ENCODE measurements at places on chromosomes 6 and 20.

GRCh38 chr20:43983904-43984361 is 69.3 kb downstream of the TOX2 start:
- DNase-seq = no peak

GRCh38 chr20:42742926-42743325 is 446.8 kb downstream of the PTPRT start:
- no peak for DNase-seq

DNA sequence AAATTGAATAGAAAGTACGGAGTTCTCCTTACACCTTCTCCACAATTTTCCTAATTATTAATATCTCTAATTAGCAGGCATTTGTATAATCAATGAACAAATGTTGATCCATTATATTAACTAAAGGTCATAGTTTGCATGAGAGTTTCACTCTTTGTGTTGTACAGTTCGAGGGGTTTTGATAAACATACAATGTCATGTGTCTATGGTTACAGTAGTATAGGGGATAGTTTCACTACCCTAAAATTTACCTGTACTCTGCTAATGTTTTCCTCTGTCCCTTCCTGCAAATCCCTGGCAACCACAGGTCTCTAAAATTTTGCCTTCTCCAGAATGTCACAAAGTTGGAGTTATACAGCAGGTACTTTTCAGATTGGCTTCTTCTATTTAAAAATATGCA is 1199.8 kb upstream of the GJE1 start:
- DNase-seq = no peak

DNA sequence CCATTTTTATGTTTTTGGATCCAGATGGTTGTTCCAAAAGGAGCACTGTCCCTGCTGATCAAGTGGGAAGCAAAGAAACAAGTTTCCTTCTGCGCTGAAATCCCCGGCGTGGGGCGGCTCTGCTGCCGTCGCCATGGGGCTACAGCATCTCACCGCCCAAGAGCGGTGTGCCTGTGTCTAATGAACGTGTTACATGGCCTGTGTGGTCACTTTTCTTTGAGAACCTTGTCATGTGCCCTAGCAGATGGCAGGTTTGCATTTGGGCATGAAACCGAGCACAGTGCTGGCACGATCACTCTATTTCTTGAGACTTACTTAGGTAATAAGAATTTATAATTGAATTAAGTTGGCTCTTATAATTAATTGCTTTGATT is 51.9 kb downstream of the ZDHHC14 start:
- no peak for DNase-seq

- DNase-seq = no peak
These were observed 11.5 kb upstream of the KATNA1 start for GRCh38 chr6:149660028-149660427.

- DNase-seq = no peak
These were observed 41.4 kb downstream of the LAMP5 start for GRCh38 chr20:9555781-9556180.

DNA sequence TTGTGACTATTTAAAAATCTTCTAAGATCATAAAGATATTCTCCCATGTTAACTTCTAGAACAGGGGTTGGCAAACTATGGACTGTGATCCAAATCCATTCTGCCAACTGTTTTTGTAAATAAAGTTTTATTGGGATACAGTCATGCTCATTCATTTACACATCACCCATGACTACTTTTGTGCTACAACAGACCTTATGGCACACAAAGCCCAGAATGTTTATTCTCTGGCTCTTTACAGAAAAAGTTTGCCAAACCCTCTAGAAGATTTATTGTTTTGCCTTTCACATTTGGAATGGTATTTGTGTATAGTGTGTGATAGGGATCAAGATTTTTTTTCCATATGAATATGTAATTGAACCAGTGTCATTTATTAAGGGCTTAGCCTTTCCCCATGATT is 341.7 kb downstream of the CD83 start:
- no peak for DNase-seq

DNA sequence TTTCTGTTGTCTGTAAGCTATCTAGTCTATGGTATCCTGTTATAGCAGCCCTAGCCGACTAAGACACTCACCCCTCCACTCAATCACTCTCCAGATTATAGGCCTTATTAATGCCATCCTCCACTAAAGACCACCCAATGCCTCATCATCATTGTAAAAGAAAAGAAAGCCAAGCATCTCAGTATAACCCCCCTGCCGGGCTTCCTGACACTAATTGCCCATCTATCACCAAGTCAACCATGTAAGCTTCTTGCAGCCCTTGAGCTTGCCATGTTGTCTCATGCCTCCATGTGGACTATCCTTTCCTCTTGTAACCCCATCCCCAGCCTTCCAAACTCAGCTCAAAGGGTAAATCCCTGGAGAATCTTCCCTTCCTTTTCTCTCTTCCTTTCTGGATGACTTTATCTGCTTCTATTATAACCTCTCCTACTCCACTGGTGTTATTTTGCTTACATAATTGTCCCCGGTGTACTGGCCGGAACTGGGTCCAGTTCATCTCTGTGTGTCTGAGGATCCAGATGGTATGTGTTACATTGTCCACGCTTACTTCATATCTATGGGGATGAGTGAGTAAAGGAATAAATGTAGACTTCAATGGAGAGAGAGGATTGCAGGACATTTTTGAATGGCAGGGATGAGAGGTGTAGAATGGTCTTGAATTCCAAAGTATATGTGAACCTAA is 202.9 kb upstream of the SOX4 start:
- DNase-seq = no peak

DNA sequence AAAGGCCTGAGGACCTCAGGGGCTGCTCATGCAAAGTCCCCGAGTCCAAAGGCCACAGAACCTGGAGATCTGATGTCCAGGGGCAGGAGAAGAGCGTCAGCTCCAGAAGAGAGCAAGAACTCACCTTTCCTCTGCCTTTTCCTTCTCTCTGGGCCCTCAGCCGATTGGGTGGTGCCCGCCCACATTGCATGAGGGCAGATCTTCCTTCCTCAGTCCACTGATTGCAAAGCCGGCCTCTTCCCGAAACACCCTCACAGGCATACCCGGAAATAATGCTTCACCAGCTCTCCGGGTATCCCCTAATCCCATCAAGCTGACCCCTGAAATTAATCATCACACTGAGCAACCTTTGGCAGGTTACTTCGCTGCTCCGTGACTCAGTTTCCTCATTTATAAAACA is 33.4 kb downstream of the SPDEF start:
- no peak for DNase-seq

DNA sequence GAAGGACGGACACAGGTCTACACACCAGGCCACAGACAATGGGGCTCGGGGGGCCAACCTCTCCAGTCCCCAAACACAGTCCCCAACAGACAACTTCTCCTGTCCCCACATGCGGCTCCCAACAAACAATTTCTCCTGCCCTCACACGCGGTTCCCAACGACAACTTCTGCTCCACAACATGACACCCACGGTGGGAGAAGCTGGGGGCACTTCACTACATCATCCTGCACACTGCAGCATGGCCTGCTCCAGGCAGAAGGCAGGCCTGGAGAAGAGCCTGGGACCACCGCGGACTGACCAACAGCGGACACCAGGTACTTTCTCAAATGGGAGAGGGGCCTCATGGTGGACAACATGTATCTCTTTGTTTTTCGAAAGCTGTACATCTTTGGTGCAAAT is 6.7 kb downstream of the TAF4 start:
- DNase-seq = no peak

DNA sequence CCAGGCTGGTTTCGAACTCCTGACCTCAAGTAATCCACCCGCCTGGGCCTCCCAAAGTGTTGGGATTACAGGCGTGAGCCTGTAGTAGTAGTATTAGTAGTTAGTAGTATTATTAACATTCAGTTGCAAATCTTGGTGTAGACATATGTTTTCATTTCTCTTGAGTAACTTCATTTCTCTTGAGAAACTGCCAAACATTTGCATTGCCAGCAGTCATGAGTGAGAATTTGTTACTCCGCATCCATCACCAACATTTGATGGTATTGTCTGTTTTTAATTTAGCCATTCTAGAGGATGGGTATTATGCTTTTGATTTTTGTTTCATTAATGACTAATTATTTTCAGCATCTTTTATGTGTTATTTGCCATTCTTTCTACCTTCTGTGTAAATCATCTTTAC is 1.5 kb upstream of the ERVFRD-1 start:
- no peak for DNase-seq

GRCh38 chr6:90537723-90538258 is 49.1 kb downstream of the MAP3K7 start:
- no peak for DNase-seq

- DNase-seq = no peak
These were observed 19.5 kb downstream of the SF3B5 start for GRCh38 chr6:144075875-144076274.

GRCh38 chr6:70113171-70113570 is 189.7 kb downstream of the COL9A1 start:
- no peak for DNase-seq

DNA sequence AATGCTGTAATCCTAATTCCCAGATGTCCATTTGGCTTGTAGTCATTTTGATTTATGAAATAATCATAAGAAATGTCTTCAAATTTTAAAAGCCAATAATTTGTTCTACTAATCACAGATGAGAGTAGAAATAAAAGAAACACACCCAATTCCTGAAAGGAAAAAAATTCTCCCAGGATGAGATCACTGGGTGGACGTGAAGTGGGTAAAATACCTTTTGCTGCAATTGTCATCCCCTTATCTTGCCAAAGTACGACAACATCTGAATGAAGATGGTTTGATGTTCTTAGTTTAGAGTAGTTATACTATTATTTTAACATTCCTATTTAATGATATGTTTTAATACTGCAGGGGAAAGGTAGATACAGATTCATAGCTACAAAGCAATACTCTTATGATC is 33.7 kb downstream of the MTHFD1L start:
- DNase-seq = no peak

DNA sequence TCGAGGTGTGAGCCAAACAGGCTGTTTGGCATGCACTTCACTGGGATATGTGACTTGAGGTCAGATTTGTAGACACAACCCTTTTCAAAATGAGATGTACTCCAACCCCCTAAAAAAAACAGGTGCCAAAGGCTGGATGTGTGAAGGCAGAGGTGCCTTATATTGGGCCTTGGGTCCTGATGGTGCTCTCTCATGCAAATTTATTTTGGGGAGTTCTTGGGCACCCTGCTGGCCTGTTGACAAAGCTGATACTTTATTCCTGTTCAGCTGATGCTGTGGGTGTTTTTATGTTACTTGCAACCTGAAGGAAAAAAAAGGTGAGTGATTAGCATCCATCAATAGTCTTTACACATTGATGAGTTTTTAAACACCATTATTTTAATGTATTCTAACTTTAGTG is 121.5 kb downstream of the DNAH8 start:
- no peak for DNase-seq

DNA sequence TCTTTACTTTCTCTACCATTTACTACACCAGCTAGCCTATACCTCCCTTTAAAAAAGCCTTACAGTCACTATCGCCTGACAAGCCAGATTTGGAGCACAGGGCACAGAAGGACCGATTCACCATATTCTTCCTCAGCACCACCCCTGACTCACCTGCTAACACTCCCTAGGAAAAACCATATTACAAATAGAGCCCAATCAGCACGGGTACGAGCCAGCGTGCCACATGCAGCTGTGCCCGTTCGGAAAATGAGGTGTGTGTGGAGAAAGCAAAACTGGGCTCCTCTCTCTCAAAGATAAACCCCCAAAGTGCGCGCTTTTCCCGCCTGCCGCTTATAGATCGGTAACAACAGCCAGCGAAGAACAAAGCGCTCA is 1.2 kb downstream of the SYNCRIP start:
- no peak for DNase-seq

- no peak for DNase-seq
These were observed 20.0 kb downstream of the ZNF341 start for GRCh38 chr20:33751775-33752174.
